CD4-positive, alpha-beta T cell treated with Interleukin-15 for 4 hours (primary cell): ENCODE measurements at places on chromosomes 12 and 14.

GRCh38 chr14:23300687-23301223 lies 1.9 kb downstream of the PPP1R3E start:
- DNase-seq: no peak

DNA sequence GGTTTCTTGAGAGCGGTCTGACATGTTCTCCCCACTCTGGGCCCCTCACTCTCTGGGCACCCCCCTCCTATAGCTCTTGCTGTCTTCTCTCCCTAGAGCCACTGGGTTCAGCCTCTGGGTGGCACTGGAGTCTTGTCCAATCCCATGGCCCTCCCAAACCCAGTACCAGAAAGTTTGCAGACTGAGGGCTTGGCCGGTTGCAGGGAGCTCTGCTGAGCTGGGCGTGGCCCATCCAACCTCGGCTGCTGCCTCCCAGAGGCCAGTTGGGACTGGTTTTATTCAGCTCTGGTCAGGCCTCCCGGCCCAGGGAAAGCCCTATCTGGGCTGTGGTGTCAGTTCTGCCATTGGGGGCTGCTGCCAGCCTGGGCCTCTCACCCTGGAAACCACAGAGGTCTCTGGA lies 37.9 kb downstream of the ISCA2 start:
- DNase-seq: no peak

DNA sequence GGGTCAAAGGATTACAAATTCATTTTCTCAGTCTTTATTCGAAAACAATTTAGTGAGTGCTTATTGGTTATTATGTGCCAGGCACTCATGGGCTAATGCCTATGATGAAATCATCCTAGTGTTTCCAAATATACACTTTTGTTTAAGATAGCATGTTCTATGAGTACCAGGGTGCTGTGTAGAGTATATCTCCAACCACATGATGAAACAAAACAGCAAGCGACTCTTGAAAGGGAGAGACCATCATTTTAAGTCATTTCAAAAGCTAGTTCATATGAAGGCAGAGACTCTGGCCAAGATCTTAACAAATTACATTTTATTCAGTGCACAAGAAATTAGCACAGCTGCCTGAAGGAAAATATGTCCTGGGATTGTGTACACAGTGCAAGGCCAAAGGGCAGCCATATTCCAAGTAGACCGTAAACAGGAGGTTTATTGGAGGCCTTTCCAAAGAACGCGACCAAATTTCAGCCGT lies 204.2 kb downstream of the EFCAB11 start:
- DNase-seq: no peak

DNA sequence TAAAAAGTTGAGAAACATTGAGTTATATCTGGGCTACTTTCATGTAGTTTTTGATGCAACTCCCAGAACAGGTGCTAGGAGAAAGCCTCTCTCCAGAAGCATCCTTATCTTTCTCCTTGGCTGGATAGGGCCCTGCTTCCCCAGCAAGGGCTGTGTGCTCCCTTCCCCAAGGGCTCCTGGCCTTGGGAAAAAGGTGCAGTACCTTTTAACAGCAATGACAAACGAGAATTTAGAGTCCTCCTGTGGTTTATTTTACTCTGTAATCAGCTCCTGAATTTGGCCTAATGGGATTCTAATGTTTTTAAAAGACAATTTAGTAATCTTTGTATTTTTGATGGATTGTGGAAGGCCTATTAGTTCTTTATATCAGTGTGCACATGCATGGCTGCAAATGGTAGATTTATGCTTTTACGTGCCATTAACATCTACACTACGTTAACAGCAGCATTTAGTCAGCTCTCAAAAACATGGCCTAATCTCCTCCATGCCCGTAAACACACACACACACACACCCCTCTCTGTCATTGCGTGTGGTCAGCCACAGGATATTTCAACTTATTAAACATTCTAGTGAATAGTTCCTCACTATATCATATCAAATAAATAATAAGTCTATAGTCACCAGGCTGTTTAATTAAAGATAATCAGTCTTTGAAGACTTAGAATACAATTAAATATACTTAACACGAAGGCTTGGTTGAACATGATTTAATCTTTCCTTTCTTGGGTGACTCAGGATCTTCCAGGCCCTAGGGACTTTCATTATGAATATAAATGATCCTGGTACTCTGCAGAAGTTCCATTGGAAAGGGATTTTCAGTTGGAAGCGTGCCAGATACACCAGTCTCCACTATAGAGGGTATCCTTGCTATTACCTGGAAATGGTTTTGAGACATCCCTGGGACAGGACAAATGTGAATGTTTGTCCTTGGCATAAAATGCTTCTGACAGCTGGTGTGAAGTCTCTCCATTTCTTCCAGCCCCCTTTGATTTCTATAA lies 181.4 kb upstream of the PWP1 start:
- DNase-seq: no peak

- DNase-seq: no peak
Observed at GRCh38 chr12:125104982-125105381, 39.7 kb downstream of the AACS start.

GRCh38 chr14:35392103-35392502 lies 12.4 kb downstream of the NFKBIA start:
- DNase-seq: no peak

- no peak for DNase-seq
Observed at GRCh38 chr12:81472934-81473333, 286.2 kb downstream of the PPFIA2 start.

- no peak for DNase-seq
Observed at GRCh38 chr12:58701536-58701935, 218.8 kb downstream of the LRIG3 start.
